ENCODE measurements at places on chromosomes 12 and 14.
A peak's percentile ranks its signal among the peaks of the same experiment; 100 is the strongest.

DNA sequence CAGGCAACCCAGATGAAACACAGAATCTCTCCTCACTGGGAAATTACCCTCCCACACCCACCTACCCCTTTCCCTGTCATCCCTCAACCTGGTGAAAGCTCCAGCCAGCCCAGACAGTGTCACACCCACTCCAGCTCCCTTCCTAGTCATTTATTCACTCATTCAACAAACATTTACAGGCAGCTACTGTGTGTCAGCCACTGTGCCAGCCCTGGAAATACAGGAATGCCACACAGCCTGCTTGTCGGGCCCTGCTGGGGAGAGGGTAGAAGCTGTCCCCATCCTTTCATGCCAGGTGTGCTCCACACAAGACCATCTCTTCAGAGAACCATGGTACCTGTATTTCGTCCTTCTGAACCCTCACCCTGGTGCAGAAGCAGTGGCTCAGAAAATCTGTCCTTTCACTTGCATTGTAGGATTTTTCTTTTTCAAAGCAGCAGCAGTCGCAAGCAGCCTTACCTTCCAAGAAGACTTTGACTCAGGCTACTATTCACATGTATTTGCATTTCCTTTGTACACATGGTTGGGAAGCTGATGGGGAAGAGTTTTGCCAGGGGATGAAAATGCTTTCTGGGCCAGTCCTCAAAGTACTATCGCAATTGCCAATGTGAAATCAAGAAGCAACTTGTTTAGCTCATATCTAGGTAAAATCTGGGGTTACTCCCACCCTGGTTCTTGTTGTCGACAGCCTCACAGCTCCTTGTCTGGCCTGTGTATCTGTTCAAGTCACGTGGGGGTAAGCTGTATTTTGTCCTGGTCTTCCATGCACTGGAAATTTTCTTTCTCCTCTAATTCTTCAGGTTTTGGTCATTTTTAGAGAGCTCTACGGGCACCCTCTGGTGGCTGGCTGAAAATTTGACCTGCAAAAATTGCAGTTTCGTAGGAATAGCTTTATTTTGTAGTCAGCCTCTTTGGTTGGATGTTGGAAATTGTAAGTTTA is 147.4 kb upstream of the EGLN3 start:
- peak; percentile 53 for DNase-seq

GRCh38 chr12:5899675-5900074 is 45.4 kb downstream of the ANO2 start:
- no peak for DNase-seq

- DNase-seq = no peak
Observed at GRCh38 chr12:127667131-127667685, 599.8 kb upstream of the TMEM132C start.

DNA sequence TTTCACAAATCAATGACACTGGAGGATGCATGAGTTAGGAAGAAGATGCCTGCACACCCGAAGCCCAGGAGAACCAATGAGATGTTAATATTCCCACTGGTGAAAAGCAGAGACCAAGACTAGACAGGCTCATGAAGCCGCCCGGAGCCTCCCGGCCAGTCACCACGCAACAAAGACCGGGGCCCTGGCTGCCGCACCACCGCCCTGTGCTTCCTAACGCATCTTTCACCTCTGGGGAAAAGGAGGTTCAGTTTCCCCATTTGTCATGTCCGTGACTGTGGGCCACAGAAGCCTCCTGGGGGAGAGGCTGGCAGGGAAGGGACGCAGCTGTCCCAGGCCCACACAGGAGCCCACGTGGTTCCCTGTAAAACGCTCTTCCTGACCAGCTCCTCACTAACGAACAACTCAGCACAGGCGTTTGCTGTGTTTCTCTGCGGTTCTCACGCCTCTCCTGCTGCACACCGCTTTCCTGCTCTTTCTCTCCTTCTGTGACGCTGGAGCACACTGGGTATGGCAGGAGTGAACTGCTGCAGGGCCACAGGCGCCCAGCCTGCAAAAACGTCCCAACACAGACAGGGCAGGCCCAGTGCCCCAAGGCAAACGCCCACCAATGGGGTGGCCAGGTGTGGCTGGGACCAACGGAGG is 10.8 kb downstream of the RIMBP2 start:
- no peak for DNase-seq

DNA sequence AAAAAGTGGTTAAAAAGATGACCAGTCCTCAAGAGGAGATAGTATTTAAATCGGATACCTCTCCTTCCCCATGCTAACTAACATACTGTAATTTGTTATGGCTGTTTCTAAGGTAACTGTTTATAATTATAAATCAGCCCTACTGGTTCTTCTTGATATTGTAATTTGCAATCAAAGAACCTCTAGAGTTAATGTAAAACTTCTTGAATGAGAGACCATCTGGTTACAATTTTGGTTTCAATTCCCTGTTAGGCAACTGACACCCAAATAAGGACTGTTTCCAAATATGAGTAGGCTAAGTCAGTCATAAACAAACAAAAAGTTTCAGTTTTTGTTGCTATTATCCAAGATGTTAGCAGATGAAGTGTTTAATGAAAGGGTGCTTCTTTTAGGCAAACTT is 120.2 kb upstream of the DNM1L start:
- DNase-seq = no peak

DNA sequence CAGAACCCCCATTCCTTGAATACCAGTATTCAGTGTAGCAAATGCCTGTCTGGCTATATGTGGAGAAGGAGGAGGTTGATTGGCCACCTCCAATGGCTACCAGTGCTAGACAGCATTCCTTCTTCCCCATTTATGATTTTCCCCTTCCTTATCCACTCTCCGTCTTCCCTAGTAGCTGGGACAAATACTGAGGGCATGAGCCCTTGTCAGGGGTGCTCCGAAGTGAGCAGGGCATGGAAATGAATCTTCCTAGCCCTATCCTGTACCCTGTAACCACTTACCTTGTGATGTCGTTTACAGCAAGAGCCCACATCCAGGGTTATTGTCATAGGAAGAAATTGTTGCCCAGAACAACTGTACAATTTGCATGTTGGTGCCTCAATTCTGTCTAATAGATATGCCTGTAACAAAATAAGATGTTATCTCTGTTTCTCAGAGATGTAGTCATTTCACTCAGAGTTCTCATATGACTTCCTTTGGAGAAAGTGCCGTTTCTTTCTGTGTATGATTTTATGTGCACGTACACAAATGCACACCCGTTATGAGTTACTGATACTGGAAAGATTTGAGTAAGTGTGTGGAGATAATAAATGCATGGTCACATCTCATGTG is 423.7 kb downstream of the EGLN3 start:
- no peak for DNase-seq

- DNase-seq = no peak
Observed at GRCh38 chr14:62864588-62864987, 180.7 kb downstream of the KCNH5 start.

- DNase-seq = no peak
Observed at GRCh38 chr14:56899829-56900228, 89.5 kb upstream of the OTX2 start.

GRCh38 chr14:55382483-55382882 is 29.1 kb downstream of the ATG14 start:
- DNase-seq = no peak

- DNase-seq = no peak
Observed at GRCh38 chr12:113154351-113154973, 4.9 kb downstream of the CFAP73 start.

- DNase-seq = no peak
Observed at GRCh38 chr14:69318901-69319475, 59.0 kb downstream of the GALNT16 start.

- peak; percentile 60 for DNase-seq
Observed at GRCh38 chr14:90940318-90940962, 120.0 kb downstream of the RPS6KA5 start.

- DNase-seq = no peak
Observed at GRCh38 chr12:27531896-27532295, 7.9 kb downstream of the PPFIBP1 start.

DNA sequence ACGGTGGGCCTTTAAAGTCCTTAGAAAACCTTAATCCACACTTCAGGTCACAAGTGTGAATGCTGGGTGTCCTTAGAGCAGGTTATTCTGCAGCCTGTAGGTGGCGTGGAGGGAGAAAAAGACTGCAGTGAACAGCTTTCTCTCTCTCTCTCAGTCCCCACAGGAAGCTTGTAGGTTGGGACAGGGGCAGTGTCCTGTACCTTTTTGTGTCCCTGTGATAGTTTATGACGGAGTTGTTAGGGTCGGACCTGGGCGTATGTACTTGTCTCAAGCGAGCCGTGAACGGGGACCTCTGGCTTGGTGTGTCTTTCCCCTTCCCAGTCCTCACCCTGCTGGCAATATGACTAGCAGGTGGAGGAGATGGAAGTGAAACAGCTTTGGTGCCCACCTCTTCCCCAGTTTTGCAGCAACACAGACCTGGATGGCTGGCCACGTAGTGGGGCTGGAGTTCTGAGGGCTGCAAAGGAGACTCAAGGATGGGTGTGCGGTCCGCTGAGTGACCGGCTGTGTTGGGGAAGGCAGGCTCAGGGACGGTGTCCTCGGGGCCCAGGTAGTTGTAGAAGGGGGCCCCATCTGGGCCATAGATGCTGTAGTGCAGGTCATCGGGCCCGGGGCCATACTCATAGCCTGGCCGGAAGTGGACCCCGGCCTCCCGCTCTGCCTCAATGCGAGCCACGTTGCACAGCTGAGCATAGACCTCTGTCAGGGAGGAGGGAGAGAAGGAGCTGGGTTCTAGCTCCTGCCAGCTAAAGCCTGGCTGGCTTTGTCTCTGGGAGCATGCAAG is 8.9 kb downstream of the ISCA2 start:
- DNase-seq = peak; percentile 54

DNA sequence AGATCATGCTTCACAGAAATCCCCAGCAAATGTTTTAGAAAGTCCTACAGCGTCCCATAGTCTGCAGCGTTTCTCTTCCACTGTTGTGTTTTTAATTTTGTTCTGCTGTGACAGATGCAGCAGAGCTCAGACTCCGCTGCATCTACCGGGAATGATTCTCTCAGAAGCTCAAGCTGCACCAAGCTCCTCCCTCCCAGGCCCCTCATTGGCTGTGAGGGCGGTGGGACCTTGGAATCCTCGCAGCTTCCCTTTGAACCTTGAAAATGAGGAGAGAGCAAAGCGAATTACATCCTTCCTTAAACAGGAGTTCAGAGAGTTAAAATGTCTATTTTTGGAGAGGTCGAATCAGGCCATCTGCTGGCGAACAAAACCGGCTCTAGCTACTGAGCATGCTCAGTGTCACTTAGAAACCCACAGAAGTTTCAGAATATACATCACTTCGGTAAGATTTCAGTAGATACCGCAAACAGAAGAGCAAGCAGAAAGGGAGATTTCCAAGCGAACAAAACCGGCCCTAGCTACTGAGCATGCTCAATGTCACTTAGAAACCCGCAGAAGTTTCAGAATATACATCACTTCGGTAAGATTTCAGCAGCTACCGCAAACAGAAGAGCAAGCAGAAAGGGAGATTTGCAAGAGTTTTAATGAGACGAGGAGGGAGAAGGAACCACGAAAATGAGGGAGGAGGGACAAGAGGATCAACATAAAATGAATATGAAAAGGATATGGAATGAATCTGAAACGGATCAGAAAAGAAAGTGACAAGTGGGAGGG is at the start of gene ABCD2:
TSS of gene ABCD2 (minus strand) at position 144 of the 774 bp plus-strand sequence. CDS start 188 bp downstream, outside the sequence.
- peak; percentile 96 for DNase-seq

GRCh38 chr12:77572371-77572770 is 258.3 kb upstream of the NAV3 start:
- DNase-seq = no peak

DNA sequence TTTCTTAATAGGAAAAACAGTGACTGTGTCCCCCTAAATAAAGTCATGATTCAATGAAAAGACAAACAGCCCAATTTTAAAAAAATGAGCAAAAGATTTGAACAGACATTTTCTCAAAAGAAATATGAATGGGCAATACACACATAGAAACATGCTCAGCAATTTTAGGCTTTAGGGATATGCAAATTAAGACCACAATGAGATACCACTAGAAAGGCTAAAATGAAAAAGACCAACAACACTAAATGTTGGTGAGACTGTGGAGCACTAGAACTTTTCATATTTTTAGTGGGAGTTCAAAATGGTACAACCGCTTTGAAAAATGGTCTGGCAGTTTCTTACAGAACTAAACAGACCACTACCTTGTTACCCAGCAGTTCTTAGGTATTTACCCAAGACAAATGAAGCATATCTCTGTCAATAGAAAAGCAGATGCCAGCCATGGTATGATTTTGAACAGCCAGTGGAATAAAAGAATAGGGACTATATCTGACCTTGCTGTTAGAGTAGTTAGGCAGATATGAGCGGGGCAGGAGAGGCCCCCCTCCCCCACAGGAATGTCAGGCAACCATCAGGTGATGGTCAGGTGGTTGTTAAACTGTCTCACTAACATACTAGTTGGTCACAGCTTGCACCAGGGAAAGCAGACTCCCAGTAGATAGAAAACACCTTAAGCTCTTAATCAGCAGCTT is 108.8 kb downstream of the PRKCH start:
- DNase-seq = no peak

GRCh38 chr12:68336889-68337303 is 4.7 kb upstream of the MDM1 start:
- DNase-seq = peak; percentile 63

DNA sequence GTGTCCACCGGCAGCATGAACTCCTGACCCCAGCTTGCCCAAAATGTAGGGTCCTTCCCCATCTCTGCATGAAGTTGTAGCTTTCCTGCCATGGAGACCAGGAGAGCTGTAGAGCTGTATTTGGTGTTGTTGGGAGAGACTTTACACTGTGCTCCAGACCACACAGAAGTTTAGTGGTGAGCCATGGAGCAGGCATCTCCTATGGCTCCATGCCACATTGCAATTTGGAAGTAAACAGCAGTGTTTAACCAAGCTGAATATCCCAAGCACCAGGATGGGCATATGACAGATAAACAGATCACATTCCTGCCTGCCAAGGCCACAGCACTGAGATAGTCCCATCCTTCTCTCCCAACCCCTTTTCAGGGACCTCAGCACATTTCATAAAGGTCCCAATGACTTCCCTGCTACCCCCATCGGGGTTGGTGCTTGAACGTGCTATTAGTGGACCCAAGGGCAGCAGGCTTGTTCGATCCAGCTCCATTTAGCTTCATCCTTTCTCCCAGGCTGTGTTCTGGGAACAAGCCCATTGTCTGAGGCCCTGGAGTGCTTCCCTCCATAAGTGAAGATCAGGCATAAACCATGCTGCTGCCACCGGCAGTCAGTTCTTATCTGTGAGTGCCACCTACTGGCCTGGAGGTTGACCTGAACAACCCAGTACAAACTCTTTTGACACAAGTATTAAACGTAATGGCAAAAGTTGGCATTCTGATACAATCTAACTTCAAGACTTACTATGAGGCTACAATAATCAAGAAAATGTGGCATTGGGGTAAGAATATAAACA is 172.3 kb upstream of the ATXN7L3B start:
- peak; percentile 6 for DNase-seq

Measured in cerebellar cortex (tissue), 1 donor.